ENCODE measurements at places on chromosomes 7 and 10.

DNA sequence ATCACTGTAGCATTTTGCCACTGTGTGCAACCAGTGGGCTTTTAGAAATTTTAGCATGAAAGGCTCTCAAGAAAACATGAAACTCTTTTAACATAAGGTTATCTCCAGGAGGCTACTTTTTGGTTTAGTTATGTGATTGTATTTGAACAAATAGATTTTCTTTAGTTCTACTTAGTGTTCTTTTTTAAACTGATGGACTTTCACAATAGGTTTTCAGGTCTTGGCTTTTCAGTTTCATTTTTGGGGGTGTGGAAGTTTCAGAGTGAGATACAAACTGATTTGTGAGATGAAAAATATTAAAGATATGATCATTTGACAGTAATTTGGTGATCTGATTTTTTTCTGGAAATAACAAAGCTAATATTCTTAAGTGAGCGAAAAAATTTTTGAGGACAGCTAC lies 344.1 kb downstream of the PHF14 start:
- no peak for DNase-seq

- DNase-seq, result no peak
These were observed 37.1 kb upstream of the BICC1 start for GRCh38 chr10:58475322-58476277.

DNA sequence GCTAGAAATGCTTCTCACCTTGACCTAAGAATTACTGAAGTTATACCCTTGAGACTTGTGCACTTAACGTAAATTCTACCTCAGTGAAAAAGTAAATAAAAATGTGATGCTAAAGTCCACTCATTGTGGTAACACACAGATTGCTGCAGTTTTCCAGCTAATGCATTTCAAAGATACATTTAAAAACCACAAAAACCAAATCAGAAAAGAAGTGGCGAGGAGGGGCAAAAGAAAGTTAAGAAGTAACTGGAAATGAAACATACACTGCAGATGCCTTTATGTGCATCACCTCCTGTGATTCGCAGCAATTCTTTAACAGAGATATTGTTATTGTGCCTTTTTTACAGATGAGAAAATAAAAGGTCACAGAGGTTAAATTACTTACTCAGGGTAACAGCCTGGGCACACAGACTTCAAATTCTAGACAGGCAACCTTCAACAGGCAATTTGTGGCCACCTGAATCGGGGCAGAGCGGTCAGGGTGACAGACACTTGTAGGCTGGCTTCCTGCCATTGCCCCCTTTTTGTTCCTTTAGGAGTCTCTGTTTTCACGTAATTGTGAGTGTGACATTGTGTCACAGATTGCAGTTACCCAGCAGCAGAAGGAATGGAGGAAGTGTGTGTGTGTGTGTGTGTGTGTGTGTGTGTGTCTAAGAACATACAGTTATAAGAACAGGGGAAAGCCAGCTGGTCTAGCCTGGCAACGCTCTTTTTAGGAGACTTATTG lies 1.9 kb downstream of the WIPF3 start:
- no peak for DNase-seq

GRCh38 chr7:157276731-157277562 lies 59.9 kb upstream of the DNAJB6 start:
- DNase-seq, result no peak

DNA sequence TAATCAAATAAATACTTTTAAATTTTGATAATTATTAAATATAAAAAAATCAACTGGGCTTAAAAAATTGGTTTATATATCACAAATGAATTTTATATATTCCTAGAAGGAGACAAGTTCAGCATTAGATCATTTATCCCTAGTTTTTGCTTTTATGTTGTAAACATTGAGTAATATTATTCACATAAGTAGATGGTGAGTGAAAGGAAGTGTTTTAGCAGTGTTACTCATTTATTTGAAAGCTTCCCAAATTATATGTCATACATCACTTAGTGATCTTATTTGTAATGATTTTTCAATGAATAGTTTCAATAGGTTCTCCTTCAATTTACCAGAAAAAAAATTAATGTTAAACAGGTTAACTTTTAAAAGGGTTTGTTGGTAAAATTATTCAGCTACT lies 15.8 kb downstream of the KLLN start:
- DNase-seq, result no peak

DNA sequence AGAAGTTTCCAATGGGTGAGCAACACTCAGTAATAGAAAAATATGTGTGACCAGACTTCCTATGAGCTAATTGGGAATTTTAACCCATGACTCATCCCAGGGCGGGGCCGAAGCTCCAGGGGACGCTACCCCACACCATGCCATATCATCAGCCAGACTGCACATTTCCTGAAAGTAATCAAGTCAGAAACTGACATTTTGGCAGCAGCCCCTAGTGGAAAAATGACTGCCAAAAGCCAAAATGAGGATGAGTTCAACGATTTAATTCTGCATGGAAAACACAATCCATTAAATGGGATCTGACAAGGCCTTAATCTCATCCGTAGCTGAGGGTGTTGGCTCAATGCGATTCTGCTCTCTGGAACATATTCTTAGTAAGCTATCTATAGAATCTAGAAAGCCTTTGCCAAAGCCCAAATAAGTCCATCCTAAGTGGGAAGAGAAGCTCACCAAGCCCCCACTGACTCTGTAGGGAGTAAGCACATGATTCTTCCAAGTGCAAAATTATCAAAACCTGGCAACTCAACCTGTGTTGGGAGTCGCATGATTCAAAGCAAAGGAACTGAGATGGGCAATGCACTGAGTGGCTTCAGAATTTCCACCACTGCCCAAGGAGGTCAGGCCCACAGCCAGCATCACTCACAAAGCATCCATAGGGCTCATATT lies 93.1 kb upstream of the PDE1C start:
- no peak for DNase-seq

DNA sequence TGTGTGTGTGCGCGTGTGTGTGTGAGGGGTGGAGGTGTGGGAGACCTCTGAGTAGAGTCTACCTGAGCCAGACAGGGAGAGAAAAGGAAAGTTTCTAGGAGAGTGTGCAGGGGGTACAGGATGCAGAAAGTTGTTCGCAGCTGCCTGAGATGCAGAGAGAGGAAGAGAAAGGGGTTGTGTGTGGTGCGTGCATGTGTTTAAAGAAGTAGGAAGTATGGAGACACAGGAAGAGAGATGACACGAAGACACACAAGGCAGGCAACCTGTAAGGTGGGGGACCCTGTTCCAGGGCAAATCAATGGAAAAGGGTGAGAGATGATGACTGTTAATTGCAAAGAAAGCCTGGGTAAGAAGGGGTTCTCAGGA lies 52.2 kb downstream of the C10orf105 start:
- DNase-seq, result no peak

DNA sequence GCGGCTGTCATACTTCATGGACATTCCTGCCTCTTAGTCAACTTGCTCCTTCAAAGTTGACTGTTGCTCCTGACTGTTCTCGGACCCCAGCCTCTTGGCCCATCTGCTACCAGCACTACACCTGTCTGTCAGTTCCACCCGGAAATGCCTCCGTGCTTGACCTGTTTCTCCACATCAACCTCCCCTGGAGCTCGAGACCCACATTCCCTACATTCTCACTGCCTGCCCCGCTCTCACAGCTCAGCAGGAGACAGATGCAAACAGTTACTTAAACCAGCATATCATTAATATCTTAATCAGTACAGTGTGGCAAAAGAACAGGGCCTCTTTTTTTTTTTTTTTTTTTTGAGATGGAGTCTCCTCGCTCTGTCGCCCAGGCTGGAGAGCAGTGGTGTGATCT lies 174.3 kb downstream of the NRP1 start:
- peak; percentile 4 for DNase-seq

GRCh38 chr10:104867966-104868598 lies 227.0 kb downstream of the SORCS3 start:
- no peak for DNase-seq

- DNase-seq, result peak; percentile 16
These were observed 350.6 kb downstream of the TFEC start for GRCh38 chr7:115679976-115680375.

- DNase-seq, result no peak
These were observed 234.0 kb downstream of the ZMYND11 start for GRCh38 chr10:369221-369683.

GRCh38 chr7:30353932-30354607 lies 69.7 kb downstream of the ZNRF2 start:
- DNase-seq, result no peak

GRCh38 chr7:114670676-114671075 lies 251.2 kb upstream of the MDFIC start:
- no peak for DNase-seq

DNA sequence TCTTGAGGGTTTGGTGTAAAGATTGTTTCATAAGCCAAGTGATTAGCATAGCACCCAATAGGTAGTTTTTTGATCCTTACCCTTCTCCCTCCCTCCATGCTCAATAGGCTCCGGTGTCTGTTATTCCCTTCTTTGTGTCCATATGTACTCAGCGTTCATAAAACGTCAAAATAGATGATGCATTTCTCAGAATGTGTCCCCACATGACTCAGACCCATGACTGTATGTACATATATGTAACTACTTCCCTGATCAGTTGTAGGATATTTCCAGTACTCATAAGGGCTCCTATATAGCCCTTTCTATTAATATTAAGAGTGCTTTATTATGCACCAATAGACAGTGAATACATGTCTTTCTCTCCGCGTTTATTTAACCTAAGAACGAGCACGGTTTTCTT lies 466.9 kb downstream of the KIF20B start:
- DNase-seq, result no peak

GRCh38 chr7:13021566-13022300 lies 334.3 kb downstream of the ARL4A start:
- DNase-seq, result no peak

Data from nephron progenitor cell (in vitro differentiated cells).